ENCODE measurements at places on chromosomes 5 and 9.

DNA sequence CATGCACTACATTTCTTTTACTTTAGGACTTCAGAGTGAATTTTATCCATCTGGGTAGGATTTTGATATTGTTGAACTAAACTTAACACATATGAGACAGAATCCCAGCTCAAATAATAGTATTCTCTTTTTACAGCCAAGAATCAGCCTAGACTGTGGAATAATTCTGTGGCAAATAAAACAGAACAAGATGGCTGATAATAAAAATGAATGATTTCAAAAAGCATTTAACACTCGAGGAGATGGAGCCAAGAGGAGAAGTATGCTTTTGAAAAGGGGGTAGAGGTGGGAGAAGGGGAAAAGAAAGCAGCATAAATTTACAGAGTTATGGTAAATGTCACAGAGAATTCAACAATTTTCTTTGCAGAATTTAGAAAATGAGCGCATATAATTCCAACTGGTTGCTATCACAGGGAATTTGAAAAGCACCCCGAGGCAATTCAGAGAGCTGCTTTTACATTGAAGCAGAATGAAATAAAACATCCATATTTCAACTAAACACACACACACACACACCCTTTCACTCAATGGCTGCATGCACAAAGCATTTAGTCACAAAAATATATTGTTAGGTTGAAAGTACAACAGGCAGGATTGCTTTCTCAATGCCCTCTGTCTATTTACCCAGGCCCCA is 60.2 kb upstream of the DMAC1 start:
- no peak for DNase-seq

DNA sequence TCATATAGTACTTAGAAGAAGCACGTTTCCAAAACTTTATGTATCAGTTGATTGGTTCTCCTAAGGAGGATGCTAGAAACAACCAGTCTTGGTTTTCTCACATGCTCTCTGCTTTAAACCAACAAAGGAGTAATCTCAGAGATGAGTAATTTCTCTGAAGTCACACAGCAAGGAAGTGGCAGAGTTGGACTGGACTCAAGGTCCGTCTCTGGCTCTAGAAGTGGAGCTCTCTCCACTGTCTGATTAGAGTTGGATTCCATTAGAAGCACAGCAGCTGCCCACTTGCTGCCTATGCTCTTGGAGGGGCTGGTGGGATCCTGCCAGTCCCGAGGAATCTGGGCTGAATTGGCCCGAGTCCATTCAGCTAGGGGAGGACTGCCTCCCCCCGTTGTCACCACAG is 21.0 kb downstream of the RALGPS1 start:
- no peak for DNase-seq

DNA sequence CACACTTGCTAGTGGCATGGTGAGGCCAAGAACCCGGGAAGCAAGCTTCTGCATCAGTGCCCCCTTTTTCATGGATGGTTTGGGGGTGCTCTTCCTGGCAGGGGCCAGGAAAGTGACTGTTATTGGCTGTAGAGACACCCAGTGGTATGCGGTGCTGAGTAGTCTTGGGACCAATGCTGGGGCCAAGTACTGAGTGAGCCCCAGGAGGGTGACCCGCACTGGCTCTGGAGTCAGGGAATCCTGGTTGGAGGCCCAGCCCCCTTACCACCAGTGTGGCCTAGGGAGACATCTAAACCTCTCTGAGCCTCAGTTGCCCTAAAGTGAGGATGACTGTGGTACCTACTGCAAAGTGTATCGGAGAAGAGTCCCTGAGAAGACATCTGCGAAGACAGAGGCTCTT is 41.2 kb upstream of the SYNPO start:
- no peak for DNase-seq

DNA sequence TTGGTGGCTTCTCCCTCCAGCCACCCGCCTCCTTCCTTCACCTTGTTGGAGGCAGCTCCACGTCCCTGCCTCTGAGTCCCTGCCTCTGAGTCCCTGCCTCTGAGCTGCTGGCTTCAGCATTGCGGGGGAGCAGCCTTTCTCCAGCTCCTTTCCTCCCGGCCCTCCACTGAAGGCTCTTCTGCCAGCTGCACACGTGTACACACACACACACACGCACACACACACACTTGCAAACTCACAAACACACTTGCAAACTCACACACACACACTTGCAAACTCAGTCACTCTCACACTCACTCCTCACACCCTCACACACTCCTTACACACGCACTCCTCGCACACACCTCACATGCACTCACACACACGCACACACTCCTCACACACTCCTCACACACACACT is 45.1 kb downstream of the C9orf50 start:
- no peak for DNase-seq

DNA sequence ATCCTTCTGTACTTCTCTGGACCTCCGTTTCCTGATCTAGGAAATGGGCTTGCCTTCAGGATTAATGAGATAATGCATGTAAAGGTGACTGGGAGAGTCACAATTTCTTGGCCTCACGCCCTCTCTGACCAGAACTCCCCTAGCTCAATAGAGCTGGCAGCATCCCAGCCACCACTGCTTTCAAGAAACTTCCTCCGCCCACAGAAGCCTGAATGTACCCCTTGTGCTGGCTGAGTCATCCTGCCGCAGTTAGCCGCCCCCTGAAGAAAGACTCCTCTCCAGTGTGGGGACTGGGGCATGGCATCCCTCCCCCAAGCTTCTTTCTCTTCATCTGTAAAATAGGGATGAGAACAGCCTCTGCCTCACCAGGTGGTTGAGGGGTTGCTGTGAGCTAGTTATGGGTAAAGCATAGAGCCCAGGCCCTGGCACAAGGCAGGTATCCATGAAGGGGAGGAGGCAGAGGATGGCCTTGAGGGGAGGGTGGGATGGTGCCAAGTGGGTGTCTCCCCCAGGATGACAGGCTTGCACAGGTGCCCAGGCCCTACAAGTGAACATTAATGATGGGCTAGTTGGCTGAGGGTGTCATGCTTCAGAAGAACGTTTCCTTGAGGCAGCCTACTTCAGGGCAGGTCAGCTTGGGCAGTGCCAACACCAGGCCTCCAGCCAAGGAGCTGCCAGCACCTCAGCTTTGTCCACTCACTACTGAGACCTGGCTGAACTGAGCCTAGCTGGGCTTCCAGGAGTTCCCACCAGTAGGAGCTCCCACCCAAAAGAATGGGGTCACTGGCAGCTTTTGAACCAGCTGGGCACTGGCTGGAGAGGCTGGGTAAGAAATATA is 3.4 kb downstream of the PDLIM4 start:
- DNase-seq, result peak; percentile 25

DNA sequence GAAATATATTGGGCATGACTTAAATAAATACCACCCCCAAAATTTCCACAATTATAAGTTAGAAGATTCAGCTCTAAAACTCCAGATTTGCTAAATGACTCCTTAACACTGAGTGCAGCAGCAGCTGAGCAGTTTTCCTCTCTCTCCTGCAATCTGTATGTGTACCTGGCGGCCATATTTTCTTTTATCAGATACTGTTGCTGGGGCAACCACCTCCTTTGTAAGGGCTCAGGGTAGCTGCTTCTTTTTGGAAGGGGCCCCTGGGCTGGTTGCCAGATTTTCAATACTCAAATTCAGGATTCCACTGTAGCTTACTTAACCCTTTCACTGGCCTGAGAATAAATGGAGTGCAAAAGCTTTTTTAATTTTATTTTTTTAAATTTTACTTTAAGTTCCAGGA is 197.0 kb downstream of the TAF11L14 start:
- no peak for DNase-seq

DNA sequence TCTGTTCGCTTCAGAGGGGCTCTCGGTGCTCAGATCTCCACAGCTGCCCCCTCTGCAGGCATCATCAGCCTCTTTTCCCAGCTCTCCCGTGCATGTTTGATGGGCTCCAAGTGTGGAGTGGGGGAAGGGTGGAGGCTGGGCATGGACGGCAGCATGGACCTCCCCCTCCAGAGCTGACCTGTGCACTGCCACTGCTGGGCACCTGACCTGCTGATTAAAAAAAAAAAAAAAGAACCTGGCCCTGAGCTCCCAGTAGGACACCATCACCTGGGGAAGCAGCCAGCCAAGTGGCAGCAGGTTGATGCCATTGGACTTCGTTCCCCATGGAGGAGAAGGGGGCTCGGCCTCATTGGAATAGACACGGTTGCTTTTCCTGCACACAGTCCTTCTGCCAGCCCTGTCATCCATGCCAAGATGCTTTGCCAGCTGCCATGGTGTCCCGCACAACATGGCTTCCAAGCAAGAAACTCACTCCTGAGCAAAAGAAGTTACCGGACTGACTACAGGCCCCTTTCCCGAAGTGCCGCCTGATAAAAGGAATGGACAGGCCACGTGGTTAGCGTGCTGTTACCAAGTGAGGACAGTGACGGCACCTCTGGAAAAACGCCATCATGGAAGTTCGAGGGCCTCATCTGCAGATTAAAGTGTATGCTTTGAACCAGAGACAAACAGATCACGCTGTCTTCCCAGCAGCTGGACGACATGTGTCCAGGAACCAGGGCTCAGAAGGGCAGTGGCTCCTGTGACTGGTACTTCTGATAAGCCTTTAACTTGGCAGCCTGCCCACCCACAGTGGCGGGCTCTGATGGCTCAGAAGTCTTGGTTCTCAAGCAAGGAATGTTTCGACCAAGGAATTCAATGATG is 14.7 kb upstream of the BRD3OS start:
- DNase-seq, result no peak

- DNase-seq, result no peak
These were observed 29.5 kb downstream of the LAMC3 start for GRCh38 chr9:131038256-131039128.

- DNase-seq, result no peak
These were observed 162.5 kb upstream of the GAS1 start for GRCh38 chr9:87109851-87110250.

GRCh38 chr5:175021841-175022625 is 297.7 kb downstream of the MSX2 start:
- no peak for DNase-seq

GRCh38 chr5:170270293-170271069 is 27.1 kb downstream of the LCP2 start:
- DNase-seq, result no peak

DNA sequence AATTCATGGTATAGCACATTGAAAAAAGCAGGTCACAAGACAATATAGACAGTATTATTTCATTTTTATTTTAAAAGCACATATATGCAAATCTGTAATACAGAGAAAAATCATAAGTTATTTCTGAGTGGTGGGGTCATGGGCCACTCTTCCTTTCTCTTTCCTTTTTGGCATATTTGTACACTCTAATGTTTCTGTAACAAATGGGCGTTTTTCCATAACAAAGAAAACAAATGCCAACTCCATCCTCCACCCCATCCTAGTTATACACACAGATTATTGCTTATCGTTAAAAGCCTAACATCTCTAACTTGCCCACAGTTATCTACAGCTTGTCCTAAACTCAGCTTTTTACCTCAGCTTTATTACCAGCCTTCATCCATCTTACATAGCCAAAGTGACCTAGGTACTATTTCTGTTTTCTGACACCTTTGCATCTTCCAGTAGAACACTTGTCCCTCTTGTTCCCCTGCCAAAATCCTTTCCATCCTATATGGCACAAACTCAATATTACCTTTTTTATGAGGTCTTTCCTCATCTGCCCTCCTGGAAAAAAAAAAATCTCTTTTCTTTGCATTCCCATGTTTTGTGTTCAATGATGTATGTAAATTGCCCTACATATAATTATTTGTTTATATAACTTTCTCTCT is 4.1 kb downstream of the KIAA0825 start:
- DNase-seq, result no peak

GRCh38 chr5:179588166-179588565 is 35.3 kb downstream of the HNRNPH1 start:
- DNase-seq, result no peak

- no peak for DNase-seq
These were observed 27.0 kb downstream of the SKP1 start for GRCh38 chr5:134149571-134150303.

DNA sequence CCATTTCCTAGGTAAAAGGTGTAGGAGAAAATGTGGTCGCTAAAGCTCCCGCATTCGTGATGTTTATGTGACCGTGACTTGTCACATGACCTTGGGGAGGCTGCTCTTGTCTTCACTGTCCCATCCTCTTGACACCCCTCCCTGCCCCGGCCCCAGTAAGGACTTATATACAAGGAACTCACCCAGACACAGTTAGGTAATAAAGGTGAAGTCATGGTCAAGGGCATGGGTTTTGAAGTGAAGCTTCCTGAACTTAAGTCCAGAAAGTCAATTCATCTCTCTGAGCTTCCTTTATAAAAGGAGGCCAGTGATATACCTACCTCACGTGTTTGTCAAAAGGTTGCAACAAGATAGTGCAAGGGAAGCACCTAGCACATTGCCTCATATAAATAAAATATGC is 17.6 kb downstream of the FGF1 start:
- no peak for DNase-seq

GRCh38 chr5:153486771-153487170 is 3.7 kb upstream of the GRIA1 start:
- DNase-seq, result no peak

DNA sequence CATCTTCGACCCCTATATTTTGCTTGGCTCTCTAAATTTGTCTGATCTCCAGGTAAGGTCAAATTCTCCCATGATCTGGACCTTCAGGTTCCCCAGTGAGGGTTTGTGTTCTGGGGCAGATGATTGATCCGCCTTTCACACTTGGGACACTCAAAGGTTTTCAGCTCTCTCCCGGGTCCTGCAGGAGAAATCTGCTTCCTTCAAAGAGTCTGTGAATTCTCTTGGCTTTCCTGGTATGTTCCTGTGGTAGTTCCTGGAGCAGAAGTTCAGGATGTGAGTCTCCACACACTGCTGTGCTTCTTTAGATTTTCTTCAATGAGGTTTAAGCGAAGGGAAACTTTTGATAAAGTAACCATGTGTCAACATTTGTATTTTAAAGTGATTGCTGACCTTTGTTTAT is 318.0 kb downstream of the TAF11L14 start:
- DNase-seq, result no peak

DNA sequence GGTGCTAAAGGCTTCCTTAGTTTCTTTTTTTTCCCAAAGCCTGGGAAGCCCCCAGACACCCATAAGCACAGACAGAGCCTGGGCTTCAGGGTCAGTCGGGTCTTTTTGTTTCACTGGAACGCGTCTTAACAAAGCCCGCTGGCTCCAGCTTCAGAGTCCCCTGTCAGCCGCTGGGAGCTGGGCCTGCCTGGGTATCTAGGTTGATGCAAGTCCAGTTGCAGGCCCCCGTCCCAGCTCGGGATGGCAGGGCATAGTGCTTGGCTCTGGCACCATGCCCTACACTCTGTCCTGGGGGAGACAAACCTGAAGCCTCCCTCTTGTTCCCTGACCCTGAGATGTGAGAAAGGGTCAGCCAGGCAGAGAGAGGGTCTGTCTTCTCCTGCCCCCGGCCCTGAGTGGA is 14.5 kb downstream of the OLFM1 start:
- no peak for DNase-seq

DNA sequence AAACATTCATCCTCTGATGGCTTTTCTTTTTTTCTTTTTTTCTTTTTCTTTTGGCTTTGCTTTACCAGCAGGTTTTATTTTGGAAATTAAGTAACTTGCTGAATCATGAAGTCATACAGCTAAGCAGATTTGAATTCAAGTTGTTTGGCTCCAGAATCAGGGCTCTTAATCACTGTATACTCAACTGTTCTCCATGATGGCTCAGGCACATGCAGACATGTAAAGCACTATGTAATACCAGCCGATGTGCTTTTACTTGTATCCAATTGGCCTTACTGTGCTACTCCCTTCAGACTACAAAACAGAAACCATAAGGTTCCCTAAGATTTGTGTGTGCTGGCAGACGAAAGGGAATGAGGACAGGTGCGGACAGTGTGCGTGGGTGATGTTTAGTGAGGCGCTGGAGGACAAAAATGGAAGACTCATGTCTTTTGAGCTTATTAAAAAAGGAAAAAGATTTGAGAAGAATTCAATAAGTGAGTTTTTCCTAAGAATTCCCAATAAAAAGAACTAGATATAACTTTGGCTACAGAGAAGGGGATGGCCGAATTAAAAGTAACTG is 44.7 kb upstream of the OTP start:
- no peak for DNase-seq

Data from stimulated activated CD4-positive, alpha-beta T cell treated with anti-CD3 and anti-CD28 coated beads, Interleukin-15, amount 100 ng/mL, for 48 hours (primary cell).